ENCODE measurements at places on chromosomes 5 and 9. TPM values are rescaled to one million over a fixed set of nuclear protein-coding genes. Genes with fewer than 3 reads are reported as not detected.

PCDHB15 gene
- total RNA-seq: 2.8 TPM

GFI1B gene
- 0.27 TPM for total RNA-seq

PNPLA7 gene
- total RNA-seq: 9.0 TPM

QRFP gene
- total RNA-seq: not detected

GRCh38 chr5:151155775-151156506 is 1.6 kb downstream of the ANXA6 start:
- H3K27me3 ChIP-seq: no peaks in the 10 kb centered on the region
- DNase-seq: no peak
- peak overlapping the region; percentile 93 for H3K27ac ChIP-seq
- H3K4me1 ChIP-seq: peaks cover 77% of the 10 kb centered on the region
- H3K36me3 ChIP-seq: no peaks in the 10 kb centered on the region

DNA sequence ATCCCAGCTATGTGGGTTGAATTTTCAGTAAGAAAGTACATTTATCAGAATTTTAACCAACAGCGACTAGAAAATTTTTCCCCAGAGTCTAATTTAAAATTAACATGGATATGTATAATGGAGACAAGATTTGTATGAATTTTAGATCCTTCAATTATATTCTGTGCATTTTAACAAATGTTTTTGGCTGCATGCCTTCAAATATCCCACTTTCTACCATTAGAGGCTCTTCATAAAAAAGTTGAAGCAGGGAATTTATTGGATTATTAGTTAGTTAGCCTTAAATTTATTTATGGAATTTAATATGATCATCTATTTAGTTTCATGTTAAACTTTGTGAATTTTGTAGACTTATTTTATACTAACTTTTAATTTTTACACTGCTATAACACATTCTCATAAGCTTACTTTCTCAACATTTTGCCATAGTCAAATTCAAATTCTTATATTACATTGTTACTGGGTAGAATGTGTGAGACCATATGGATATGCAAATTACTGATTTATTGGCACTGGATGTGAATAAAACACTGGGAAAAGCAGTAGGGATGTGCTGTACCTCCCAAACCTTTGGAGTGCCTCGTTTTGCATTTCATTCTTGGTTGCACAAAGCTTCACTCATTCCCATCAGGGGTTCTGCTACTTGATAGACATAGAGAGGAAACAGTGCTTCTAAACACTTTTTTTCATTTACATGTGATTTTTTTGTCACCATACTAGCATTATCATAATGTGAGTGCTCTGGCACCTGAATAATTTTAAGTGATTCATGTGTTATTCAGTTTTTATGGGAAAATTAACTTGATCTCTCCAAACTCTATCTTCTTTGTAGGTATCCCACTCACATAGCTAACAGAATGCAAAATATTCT is 491.8 kb upstream of the COX7C start:
- H3K36me3 ChIP-seq: no peaks in the 10 kb centered on the region
- no peak overlapping the region for H3K4me3 ChIP-seq
- no peak overlapping the region for H3K27ac ChIP-seq
- no peak for DNase-seq
- H3K27me3 ChIP-seq: no peaks in the 10 kb centered on the region

DNA sequence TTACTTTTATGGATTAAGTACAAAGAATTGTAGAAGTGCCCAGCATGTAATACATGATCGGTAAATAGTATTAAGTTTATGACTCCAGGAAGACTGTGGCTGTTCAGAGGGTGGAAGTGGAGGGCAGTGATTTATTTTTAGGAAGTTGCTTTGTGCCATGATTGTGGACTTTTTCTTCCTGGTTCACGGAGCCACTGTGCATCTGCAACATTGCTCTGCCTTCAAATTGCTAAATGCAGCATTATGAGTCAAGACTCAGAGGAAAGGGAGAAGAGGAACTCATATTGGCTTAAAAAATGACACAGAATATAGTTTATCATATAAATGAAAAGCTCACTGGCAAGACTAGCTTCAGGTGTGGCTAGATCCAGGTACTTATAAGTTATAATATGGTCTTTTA is 301.5 kb downstream of the KCTD16 start:
- no peak for DNase-seq
- H3K27ac ChIP-seq: no peak overlapping the region
- no peak overlapping the region for H3K4me3 ChIP-seq
- no peaks in the 10 kb centered on the region for H3K27me3 ChIP-seq
- H3K4me1 ChIP-seq: no peaks in the 10 kb centered on the region
- no peaks in the 10 kb centered on the region for H3K36me3 ChIP-seq

- peak overlapping the region; percentile 68 for H3K27ac ChIP-seq
- no peaks in the 10 kb centered on the region for H3K27me3 ChIP-seq
- H3K36me3 ChIP-seq: no peaks in the 10 kb centered on the region
- no peak for DNase-seq
- peaks cover 78% of the 10 kb centered on the region for H3K4me1 ChIP-seq
Measured at GRCh38 chr5:140181002-140181483, 6.1 kb downstream of the CYSTM1 start.

DNA sequence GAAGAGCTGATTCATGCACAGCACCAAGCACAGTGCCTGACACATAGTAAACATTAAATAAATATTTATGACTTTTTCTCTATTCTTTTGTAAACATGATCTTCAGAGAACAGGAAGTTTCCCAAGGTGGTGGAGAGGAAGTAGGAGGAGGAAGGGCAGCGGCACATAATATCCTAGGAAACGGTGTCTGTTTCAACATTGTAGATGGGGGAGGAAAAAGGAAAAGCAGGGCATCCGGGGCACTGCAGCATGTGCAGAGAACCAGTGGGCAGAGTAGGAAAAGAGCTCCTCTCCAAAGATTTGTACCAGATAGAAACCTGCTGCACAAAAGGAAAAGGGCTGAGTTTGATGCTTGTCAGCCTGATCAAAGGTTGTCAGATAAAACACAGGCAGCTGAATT is 421.7 kb upstream of the ZNF462 start:
- no peak overlapping the region for H3K27ac ChIP-seq
- H3K4me1 ChIP-seq: peaks cover 14% of the 10 kb centered on the region
- H3K36me3 ChIP-seq: no peaks in the 10 kb centered on the region
- no peak for DNase-seq
- H3K27me3 ChIP-seq: no peaks in the 10 kb centered on the region

- no peak overlapping the region for H3K4me3 ChIP-seq
- no peak overlapping the region for H3K27ac ChIP-seq
- H3K27me3 ChIP-seq: no peaks in the 10 kb centered on the region
- H3K4me1 ChIP-seq: no peaks in the 10 kb centered on the region
- DNase-seq: no peak
Measured at GRCh38 chr5:155655569-155655968, 642.0 kb downstream of the KIF4B start.

DNA sequence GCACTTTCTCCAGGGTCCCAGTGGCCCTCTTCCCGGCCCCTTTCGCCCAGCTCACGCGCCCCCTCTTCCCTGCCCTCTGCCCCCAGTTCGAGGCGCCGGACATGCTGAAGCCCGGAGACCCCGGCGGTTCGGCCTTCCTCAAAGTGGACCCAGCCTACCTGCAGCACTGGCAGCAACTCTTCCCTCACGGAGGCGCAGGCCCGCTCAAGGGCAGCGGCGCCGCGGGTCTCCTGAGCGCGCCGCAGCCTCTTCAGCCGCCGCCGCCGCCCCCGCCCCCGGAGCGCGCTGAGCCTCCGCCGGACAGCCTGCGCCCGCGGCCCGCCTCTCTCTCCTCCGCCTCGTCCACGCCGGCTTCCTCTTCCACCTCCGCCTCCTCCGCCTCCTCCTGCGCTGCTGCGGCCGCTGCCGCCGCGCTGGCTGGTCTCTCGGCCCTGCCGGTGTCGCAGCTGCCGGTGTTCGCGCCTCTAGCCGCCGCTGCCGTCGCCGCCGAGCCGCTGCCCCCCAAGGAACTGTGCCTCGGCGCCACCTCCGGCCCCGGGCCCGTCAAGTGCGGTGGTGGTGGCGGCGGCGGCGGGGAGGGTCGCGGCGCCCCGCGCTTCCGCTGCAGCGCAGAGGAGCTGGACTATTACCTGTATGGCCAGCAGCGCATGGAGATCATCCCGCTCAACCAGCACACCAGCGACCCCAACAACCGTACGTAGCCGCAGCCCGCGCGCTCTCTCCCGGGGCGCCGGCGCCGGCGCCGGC is 1.0 kb downstream of the PRDM6 start:
- no peaks in the 10 kb centered on the region for H3K36me3 ChIP-seq
- H3K4me3 ChIP-seq: peak overlapping the region; percentile 77
- peaks cover 42% of the 10 kb centered on the region for H3K4me1 ChIP-seq
- no peak overlapping the region for H3K27ac ChIP-seq

- no peaks in the 10 kb centered on the region for H3K4me1 ChIP-seq
- H3K4me3 ChIP-seq: no peak overlapping the region
- DNase-seq: no peak
- no peaks in the 10 kb centered on the region for H3K36me3 ChIP-seq
Measured at GRCh38 chr5:58794875-58795274, 212.0 kb downstream of the RAB3C start.

- no peak overlapping the region for H3K4me3 ChIP-seq
- no peak for DNase-seq
- H3K27ac ChIP-seq: no peak overlapping the region
- H3K27me3 ChIP-seq: no peaks in the 10 kb centered on the region
- no peaks in the 10 kb centered on the region for H3K4me1 ChIP-seq
- peaks cover 10% of the 10 kb centered on the region for H3K36me3 ChIP-seq
Measured at GRCh38 chr5:135327429-135328127, 71.5 kb downstream of the MACROH2A1 start.
